ENCODE measurements at places on chromosomes 6 and 20.

DNA sequence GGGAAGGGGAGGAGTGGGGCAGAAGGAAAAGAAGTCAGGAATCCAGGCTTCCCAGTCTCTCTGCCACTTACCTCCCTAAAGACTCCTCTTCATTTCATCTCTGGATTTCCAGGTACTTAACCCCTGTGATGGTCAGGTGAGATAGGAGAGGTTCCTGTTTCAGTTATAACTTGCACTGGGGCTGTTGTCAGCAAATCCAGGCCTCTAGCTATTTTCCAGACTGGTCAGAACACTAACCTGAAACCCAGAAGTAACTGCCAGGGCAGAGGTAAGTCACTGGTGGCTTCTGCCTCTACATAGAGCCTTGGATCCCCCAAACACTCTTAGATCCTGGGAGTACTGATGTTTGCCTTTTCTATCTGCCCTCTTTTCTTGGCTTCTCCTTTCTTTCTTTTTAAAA is 233.5 kb upstream of the TAB2 start:
- no peak for DNase-seq

- DNase-seq = peak; percentile 28
Measured at GRCh38 chr6:163170294-163170883, 244.1 kb upstream of the QKI start.

GRCh38 chr6:127585123-127585522 is 8.1 kb downstream of the C6orf58 start:
- DNase-seq = no peak

DNA sequence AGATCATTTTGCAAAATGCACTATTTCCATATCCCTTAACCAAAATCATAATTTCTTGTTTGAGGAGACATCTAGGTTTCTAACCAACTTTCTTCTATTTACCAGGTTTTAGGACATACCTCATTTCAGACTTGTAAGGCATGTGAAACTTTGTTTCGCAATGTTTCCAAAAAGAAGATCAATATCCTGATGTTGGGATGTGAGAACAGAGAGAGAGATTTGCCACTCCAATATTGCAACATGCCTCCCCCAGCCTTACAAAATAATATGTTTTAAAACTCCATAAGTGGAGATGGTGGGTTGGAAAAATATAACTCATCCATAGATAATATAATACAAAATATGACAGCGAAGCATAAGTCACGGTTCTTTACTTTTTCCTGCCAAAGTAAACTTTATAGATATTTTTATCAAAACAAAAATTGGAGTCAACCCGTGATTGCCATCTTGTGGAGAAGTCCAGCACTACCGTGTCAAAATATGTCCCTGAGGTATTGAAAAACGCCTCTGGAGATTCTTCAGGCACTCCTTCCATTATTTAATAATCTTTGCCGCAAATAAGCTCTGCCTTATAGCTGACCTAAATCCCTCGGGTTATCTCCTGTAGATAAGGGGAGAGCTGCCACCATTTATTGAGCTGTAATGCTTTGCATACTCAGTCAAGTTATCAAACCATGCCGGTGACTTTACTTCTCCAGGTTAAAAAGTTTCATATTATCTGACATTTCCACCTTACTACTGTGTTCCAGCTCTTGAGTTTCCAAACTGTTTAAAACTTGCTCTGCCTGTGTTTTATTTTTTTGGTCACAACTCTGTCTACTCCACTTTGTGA is 534.2 kb downstream of the HACE1 start:
- no peak for DNase-seq

GRCh38 chr6:30322527-30323501 is 3.9 kb upstream of the TRIM39 start:
- DNase-seq = no peak

- DNase-seq = peak; percentile 10
Measured at GRCh38 chr6:12538881-12539357, 177.6 kb upstream of the PHACTR1 start.

DNA sequence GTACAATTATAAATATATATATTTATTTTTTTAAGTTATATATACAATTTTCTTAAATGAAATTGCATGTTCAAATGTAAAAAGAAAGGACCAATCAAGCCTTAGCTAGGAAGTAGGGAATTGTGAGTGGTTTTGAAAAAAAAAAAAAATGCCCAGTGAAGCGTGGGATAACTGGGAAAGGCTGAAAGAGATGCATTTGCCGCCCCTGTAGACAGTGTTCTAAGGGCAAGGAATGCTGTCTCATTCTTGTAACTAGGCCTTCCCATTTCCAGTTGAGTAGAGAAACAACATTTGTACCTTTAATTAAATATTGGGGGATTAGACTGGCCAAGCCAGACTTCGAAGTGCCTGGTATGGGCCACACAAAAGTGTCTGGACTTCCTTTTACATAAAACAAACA is 430.1 kb upstream of the SLC35B3 start:
- no peak for DNase-seq

GRCh38 chr6:37491171-37491829 is 8.4 kb downstream of the CCDC167 start:
- no peak for DNase-seq

GRCh38 chr6:9403736-9404135 is 968.4 kb upstream of the SLC35B3 start:
- DNase-seq = no peak

- no peak for DNase-seq
Measured at GRCh38 chr20:1844325-1845162, 50.7 kb upstream of the SIRPA start.

GRCh38 chr6:120556491-120556890 is 777.8 kb downstream of the TBC1D32 start:
- DNase-seq = no peak

GRCh38 chr6:48904809-48905208 is 558.2 kb downstream of the MMUT start:
- no peak for DNase-seq

GRCh38 chr20:10970109-10970508 is 296.3 kb upstream of the JAG1 start:
- DNase-seq = no peak

- no peak for DNase-seq
Measured at GRCh38 chr20:17210983-17211382, 15.9 kb upstream of the PCSK2 start.

GRCh38 chr6:72175916-72176315 is 289.6 kb downstream of the RIMS1 start:
- DNase-seq = no peak

GRCh38 chr6:96613291-96613999 is 50.5 kb downstream of the FHL5 start:
- DNase-seq = no peak

- no peak for DNase-seq
Measured at GRCh38 chr6:131946404-131946991, 4.7 kb downstream of the CCN2 start.

- DNase-seq = no peak
Measured at GRCh38 chr6:96545882-96546281, 17.0 kb upstream of the FHL5 start.

- DNase-seq = no peak
Measured at GRCh38 chr6:85344996-85345395, 104.9 kb upstream of the NT5E start.

- no peak for DNase-seq
Measured at GRCh38 chr20:45029884-45030283, 63.6 kb downstream of the STK4 start.

DNA sequence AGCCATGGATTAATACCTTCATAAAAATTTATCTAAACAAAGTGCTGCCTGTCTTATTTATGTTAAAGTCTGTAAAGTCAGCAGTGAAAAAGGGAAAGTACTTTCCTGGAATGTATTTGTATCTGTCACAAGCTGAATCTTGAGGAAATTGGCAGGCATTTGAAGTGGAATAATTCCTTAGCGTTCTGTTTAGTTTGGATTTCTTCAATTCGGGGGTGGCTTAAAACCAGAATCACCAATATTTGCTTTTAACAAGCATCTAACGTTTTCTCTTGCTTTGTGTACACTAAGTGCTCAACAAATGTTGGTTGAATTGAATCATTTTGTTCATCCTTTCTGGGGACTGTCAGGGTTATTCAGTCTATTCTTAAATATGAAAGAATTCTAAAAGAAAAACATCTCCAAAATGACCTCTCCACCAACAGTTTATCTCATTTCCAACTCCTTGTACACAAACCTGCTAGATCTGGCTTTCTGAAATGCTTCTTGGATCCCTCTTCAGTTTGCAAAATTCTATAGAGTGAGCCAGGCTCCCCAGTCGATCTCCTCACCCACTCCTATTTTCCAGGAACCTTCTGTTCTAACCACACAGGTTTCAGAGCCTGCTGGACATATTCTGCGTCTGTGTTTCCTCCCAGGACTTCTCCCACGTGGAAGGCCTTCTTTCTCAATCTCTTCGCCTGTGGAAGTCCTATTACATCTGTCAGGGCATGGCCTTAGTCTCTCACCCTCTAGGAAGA is 2.0 kb upstream of the NPEPL1 start:
- no peak for DNase-seq

GRCh38 chr20:48824830-48825565 is 2.8 kb downstream of the PREX1 start:
- no peak for DNase-seq

- DNase-seq = no peak
Measured at GRCh38 chr20:14488212-14488611, 150.8 kb upstream of the FLRT3 start.

DNA sequence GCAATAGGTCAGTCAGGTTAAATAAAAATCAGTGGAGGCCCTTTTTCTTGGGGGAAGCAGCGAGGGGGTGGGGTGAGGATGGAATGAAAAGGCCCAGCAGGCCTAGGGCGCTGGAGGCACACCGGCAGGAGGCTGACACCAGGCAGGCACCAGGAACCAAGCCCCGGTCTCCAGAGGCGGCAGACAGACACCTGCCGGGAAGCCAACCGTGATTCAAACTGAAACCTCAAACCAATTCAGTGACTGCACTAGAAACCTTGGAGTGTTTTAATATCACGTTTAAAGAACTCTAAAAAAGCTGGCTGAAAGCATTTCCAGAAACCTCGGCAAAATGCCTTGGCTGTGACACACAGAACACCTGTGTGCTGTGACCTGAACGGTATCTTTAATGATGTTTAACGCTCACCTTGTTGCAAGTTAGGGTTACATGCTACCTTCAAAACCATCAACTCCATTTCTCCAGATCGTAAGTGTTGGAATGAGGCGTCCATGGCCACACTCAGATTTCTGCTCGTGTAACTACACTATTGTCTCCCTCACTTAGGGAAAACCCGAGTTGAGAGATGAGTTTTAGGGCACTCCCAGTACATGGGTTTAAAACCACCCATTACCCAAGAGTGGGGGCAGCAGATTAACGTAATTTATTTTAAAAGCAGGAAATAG is 27.2 kb downstream of the DIDO1 start:
- no peak for DNase-seq

GRCh38 chr6:158847786-158848185 is 28.6 kb upstream of the EZR start:
- DNase-seq = no peak

GRCh38 chr6:168387426-168387825 is 53.6 kb upstream of the SMOC2 start:
- DNase-seq = no peak

DNA sequence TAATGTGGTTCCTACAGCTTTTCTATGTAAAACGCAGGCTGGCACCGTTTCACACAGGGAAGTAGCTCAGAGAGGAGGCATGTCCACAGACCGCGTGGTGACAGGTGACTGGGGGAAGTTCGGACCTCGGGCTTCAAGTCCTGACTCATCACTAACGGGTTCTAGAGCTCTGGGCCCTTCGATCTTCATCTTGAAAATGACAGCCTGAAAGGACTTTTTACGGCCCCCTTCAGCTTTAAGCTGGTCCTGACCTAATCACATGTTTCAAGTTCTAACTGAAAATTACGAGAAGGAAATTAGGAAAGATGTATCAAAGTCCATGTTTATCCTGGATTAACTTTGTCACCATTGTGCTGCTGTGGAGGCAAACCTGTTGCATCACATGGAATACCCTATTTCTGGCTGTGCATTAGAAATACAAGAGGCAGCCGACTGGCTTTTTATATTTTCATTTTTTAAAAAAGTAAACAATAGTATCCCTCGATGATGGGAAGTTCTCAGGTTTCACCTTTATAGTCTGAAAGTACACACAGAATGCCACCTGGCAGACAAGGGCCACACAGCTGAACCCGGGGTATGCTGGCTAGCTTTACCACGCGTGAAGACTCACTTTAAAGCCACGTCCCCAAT is 2.0 kb downstream of the MAN1A1 start:
- DNase-seq = peak; percentile 58

DNA sequence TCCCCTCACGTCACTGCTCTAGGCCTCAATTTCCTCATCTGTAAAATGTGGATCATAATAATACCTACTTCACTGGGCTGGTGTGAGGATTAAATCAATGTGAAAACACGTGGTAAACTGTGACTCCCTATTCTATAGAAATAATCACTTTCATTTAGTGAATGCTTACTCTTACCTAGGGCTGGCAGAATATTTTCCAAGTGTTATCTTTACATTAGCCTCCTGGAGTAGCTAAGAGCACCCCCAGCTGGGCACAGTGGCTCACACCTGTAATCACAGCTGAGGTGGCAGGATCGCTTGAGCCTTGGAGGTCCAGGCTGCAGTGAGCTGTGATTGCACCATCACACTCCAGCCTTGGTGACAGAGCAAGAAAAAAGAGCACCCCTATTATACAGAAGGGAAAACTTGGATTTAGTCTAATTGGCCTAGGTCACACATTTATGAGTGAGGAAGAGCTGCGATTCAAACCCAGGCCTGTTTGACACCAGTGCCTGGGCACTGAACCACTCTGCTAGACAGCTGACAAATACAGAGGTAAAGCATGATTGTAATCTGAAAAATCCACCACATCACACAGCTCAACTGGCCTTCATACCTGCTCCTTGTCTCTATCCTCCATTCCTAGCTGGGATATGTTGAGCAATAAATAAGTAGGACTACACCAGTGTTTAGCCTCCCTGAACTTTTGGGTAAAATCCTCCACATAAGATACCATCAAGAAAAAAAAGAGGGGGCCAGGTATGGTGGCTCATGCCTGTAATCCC is 1.4 kb upstream of the SNTA1 start:
- peak; percentile 54 for DNase-seq

DNA sequence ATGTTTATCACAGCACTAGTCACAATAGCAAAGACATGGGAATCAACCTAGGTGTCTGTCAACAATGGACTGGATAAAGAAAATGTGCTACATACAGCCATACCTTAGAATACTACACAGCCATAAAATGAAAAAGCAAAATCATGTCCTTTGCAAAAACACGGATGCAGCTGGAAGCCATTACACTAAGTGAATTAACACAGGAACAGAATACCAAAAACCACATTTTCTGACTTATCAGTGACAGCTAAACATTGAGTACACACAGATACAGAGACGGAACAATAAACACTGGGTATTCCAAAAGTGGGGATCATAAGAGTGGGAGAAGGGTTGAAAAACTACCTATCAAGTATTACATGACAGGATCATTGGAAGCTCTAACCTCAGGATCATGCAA is 43.3 kb upstream of the DST start:
- no peak for DNase-seq
